Right lung (tissue), 10 donors: ENCODE measurements at places on chromosomes 16 and 17.

- no peak for DNase-seq
These were observed 32.2 kb upstream of the ABCA3 start for GRCh38 chr16:2372684-2373083.

GRCh38 chr16:66905633-66906539 is 12.8 kb downstream of the CDH16 start:
- DNase-seq, result no peak

- no peak for DNase-seq
These were observed 19.4 kb downstream of the CYLD start for GRCh38 chr16:50761267-50761666.

- DNase-seq, result no peak
These were observed 55.0 kb downstream of the MEAK7 start for GRCh38 chr16:84449156-84450140.

- no peak for DNase-seq
These were observed 55.3 kb downstream of the TBX4 start for GRCh38 chr17:61507383-61508066.

DNA sequence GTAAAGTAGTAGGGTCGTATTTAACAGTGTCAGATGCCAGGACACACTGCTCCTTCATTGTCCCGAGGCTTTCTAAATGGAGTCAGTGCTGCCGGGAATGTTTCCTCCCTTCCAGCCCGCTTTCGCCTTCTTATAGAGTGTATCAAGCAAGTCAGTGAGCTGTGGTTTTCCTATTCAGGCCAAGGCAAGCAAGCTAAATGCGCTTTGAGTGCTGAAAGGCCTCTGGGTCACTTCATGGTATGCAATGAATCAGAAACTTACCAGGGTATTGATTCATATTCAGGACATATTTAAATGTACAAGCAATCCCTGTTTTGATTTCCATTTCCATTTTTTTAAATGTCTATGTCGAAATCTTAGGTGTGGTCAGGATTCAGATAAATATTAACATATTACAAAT is 327.9 kb upstream of the SOX9 start:
- no peak for DNase-seq

GRCh38 chr16:48611329-48612137 is 1.6 kb upstream of the N4BP1 start:
- no peak for DNase-seq

DNA sequence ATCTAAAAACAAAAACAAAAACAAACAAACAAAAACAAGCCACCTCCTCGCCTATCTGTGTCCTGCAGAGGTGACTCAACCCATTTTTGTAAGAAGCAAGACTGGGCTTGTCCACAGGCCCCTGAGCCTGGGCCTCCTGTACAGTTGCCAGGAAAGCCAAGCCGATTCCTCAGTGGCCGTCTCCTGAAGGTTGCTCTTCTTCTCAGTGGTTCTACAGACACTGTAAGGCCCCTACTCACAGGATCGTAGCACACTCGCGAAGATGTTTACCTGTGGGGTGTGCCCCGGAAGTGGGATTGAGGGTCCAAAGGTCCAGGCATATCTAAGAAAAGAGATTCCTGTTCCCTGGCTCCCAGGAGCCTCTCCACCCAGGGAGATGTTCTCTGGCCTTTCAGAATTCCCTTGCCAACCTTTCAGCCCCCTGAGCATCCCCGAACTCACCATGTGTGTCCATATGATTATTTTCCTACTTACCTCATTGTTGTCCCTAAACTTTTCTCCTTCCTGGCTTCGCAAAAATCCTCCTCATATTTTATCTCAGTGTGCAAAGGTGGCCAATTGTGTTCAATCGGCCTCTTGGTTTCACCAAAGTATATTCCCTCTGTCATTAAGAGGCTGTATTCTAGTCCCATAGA is 7.5 kb upstream of the CES3 start:
- no peak for DNase-seq

GRCh38 chr17:16962804-16963203 is 9.1 kb downstream of the TNFRSF13B start:
- no peak for DNase-seq

DNA sequence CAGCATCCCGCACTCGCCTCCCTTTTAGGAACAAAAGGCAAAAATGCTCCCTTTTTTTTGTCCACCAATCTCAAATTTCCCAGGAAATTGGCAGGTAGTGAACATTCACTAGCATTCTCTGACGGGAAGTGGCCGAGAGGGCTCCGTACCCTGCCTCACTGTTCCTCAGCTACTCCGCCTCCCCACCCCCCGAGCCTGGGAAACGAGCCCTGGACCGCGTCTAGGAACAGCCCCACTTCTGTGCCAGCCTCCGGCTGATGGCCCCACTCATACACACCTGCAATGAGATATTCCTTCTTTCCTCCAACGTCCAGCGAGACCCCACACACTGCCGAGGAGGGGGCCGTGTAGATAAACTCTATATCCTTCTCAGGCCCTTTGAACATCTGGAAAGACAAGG is 30.0 kb upstream of the USP36 start:
- DNase-seq, result no peak

GRCh38 chr17:10574324-10574723 is 24.9 kb upstream of the MYH2 start:
- no peak for DNase-seq

DNA sequence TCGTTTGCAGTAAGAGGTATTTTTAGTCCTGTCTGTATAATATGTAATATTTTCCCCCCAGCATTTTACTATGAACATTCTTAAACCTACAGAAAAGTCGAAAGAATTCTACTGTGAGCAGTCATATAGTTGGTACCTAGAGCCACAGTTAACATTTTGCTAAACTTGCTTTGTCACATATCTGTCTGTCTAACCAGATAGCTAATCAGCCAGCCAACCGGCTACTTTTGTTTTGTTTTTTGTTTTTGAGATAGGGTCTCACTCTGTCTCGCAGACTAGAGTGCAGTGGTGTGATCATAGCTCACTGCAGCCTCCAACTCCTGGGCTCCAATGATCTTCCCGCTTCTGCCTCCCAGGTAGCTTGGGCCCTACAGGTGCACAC is 73.3 kb downstream of the ABCC1 start:
- DNase-seq, result no peak

GRCh38 chr17:81094509-81095382 is 59.8 kb downstream of the BAIAP2 start:
- DNase-seq, result peak; percentile 63

DNA sequence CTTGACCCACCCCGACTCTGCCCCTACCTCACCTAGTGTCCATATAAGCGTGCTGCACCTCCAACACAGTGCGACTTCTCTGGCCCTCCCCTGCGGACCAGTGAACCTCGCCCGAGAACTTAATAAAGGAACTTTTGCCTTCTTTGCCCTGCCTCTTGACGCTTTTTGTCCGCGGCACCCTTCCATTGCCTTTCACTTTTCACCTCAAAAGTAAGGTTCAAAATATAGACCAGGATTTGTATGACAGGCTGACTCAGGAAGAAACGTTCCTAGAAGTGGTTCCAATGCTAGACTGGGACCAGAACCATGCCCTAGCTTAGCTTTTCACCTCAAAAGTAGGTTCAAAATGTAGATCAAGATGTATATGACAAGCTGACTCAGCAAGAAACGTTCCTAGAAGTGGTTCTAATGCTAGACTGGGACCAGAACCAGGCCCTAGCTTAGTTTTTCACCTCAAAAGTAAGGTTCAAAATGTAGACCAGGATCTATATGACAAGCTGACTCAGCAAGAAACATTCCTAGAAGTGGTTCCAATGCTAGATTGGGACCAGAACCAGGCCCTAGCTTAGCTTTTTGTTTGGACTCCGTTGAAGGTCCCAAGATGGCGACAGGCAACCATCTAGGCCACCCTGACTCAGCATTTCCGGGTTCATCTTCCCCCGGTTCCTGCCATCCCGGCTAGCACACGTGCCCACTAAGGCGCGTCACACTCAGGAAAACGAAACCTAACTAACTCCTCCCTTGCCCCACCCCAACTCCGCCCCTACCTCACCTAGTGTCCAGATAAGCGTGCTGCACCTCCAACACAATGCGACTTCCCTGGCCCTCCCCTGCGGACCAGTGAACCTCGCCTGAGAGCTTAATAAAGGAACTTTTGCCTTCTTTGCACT is 51.0 kb upstream of the TMEM97 start:
- no peak for DNase-seq

DNA sequence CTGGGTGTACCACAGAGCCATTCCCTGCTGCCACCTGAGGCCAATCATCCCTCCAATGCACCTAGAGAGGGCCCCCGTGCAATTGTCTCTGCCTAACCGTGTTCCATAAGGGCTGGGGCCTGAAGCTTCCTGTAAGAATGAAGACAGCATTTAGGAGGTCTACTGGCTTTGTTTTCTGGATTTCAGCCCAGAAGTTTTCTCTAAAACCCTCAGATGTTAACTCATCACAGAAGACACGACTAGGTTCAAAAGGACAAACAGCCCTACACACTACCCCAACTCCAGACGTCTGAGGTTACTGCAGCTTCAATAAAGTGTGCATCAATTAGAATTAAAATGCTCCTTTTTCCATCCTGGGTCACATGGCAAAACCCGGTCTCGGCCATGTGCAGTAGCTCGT is 10.8 kb upstream of the DRG2 start:
- DNase-seq, result no peak

DNA sequence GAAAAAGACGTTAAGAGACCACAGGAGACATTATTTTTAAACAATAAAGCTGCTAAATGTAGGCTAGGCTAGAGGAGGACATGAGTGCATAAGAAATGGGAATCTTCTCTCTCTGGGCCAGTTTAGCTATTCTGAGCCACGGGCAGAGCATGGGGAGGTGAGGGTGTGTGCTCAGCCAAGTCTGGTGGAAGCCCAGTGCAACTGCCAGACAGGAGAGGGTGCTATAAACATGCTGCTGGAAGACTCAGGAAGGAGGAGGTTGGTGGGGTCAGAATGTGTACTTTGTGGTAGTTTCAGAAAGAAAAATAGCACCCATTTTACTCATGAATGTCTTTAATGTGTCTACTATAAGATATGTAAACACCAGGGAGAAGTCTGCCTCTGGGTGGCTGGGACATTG is 5.9 kb upstream of the SDK2 start:
- DNase-seq, result no peak

DNA sequence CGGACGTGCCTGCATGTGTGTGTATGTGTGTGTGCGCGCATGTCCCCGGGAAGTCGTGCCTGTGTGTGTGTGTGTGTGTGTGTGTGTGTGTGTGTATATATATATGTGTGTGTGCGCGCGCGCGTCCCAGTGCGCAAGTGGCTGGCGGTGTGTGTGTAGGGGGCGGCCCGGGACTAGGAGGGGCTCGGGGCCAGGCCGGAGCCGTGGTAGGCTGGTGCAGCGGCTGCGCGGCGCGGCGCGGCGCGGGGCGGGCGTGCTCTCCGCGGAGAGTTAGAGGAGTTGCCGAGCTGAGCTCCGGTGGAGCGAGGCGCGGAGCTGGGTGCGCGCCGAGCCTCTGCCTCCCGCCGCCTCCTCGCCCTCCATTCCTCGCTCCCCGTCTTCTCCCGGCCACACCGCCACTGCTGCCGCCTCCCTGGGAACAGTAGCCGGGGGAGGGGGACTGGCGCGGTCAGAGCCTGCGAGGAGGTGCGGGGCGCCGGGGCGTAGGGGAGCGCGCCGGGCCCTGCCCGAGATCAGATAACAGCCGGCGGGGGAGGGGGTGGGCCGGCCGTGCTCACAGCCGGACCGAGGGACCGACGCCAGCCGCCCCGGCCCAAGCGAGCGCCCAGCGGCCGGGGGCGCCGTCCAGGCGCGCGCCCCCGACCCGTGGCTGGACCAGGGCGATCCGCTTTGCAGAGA is at the start of gene KCNJ12:
Gene KCNJ12, plus strand, starts transcription at position 277 of the 678 bp plus-strand sequence. CDS start 38,986 bp downstream, outside the sequence.
- peak; percentile 57 for DNase-seq

DNA sequence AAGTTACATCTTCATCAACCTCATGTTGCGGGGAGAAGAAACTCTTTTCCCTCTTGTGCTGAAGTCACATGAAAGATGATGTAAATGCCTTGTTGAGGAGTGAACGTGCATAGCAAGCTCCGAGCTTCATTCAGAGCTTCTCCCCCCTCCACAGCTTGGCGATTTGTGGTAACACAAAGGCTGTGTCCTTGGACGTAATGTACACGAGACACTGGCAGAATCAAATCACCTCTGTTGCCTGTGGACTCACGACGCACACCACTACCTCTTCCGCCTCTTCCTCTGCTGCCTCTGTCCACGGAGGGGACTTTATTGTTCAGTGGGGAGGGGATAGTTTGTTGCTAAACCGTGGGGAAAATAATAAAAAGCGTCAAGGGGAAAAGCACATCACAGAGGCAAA is 54.9 kb upstream of the CHMP6 start:
- no peak for DNase-seq

DNA sequence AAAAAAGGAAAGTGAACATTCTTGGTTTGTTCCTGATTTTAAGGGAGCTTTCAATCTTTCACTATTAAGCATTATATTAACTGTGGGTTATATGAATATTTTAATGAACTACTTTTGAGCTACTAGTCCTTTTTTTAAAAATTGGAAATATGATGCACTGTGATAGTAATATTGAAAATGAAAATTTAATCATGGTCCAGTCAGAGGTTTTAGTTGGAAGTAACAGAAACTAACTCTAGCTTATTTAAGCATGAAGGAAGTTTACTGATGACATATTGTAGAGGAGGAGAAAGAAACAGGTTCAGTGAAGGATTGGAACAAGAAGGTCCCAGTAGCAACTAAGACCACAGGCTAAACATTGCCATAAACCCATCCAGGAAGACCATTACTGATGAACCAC is 20.8 kb upstream of the TMIGD1 start:
- DNase-seq, result no peak

- DNase-seq, result no peak
These were observed 14.0 kb upstream of the STAC2 start for GRCh38 chr17:39239640-39240314.

DNA sequence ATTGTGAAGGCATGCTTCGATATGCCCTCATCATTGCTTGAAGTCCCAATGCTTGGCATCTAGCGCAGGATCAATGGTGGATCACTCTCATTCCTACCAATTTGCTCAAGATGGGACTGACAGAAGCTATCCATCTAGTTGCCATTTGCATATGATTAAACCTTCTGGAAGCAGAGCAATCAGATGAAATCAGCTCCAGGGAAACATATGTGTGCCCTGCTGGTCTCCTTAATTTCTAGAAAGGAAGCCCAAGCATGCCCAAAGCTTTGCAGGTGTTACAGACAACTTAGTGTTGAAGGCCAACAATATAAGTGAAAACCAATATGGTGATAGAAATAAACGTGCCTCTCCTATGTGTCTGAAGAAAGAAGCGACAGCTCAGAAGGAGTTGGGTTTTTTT is 350.0 kb upstream of the ERCC4 start:
- DNase-seq, result no peak

GRCh38 chr17:6134721-6135120 is 64.5 kb downstream of the WSCD1 start:
- no peak for DNase-seq
